T-helper 17 cell (primary cell): ENCODE measurements at places on chromosomes 4 and X.

DNA sequence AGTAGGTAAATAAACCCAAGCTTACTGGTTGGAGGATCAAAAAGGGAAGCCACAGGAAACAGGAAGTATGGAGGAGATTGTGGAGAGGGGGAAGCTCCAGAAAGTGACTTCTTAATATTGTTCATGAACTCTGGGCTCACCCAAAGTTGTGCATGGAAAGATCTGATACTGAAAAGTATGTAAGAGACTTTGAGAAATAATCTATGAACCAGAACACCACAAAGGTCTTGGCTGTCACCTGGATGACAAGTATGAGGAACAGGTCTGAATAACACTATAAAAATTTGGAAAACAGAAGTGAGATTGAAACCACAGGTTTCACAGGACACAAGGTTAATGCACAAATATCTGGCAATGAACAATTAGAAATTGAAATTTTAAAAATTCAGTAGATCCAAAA lies 567.4 kb downstream of the INPP4B start:
- no peak for DNase-seq

DNA sequence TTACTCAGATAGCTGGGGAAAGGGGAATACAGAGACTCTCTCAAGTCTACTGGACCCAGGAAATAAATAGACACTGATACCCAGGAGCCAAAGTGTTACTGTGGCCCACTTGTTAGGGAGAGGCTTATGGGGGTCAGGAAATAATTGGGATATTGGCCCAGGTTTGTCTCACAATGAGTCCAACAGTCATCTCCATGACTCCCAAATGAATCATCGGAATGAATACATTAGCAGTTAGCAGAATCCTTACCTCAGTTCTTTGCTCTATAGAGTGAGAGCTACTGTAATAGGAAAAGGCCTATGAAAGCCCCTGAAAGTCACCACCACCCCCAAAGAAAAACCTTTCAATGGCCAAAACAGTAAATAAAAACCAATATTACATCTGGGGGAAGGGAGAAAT lies 42.4 kb upstream of the ARHGEF6 start:
- no peak for DNase-seq

DNA sequence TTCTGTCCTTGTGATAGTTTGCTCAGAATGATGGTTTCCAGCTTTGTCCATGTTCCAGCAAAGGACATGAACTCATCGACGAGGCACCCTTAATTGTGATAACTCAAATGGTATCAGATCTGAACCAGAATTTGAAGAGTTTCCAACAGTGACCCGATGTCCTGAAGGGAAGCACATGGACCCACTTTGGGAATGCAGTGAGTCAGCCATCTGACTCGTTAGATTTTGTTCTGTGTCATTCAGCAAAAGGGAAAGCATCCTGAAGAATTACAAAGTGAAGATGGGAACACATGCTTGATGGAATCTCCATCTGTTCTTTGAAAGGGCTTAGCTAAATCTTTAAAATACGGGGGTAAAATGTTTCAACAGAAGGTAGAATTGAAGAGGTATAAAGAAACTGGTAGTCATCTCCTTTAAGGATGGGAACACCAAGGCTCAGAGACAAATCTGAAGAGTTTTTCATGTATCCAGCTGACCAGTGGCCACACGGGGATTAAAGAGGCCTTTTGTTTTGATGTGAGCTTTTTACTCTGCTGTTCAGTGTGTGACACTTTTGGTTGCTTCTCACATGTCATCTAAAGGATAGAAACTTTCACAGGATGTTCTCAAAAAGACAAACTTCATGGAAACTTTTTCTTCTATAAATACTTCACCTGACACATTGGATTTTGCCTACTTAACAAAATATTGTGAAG lies 393.8 kb downstream of the INPP4B start:
- DNase-seq = no peak

DNA sequence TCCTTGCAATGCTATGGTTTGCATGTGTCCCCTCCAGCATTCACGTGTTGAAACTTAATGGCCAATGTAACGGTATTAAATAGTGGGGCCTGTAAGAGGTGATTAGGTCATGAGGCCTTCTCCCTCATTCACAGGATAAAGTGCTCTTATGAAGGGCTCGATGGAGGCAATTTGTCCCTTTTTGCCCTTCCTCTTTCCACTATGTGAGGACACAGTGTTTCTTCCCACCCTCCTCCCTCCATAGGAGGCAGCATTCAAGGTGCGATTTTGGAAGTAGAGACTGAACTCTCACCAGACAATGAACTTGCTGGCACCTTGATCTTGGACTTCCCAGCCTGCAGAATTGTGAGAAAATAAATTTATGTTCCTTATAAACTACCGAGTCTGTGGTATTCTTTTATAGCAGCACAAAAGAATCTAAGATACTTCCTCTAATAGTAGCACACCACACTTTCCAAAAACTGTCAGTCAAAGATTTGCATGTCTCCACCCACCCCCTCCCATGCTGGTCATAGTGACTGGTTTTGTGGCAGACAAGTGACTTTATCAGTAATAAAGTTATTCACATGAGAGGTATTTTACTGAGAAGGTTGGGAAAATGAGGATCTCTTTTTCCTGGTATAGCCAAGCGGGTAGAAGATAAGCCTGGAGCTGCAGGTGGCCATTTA lies 113.5 kb upstream of the TTC29 start:
- DNase-seq = no peak

DNA sequence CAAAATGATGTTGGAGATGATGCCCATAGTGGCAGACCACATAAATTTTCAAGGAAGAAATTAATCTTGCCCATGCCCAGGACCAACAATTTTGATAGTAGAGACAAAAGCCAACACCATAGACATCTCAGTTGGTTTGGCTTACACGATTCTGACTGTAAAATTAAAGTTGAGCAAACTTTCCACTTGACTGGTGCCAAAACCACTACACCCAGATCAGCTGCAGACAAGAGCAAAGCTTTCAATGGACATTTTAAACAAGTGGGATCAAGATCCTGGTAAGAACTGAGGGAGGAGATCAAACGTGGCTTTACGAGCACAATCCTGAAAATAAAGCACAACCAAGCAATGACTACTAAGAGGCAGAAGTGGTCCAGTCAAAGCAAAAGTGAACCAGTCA lies 90.7 kb downstream of the PAPSS1 start:
- DNase-seq = no peak

- no peak for DNase-seq
These were observed 100.8 kb upstream of the TENM3 start for GRCh38 chr4:182142176-182143085.
